Testis (tissue), 5 donors: ENCODE measurements at places on chromosomes 3 and 15. TPM values are rescaled to one million over a fixed set of nuclear protein-coding genes. Genes with fewer than 3 reads are reported as not detected.

- no peaks in the 10 kb centered on the region for H3K36me3 ChIP-seq
- no peak overlapping the region for H3K4me3 ChIP-seq
- no peak overlapping the region for H3K27ac ChIP-seq
- H3K4me1 ChIP-seq = no peaks in the 10 kb centered on the region
- no peaks in the 10 kb centered on the region for H3K27me3 ChIP-seq
Measured at GRCh38 chr3:108907194-108907593, 46.5 kb downstream of the GUCA1C start.

GRCh38 chr3:61154457-61155198 lies 96.6 kb downstream of the FHIT start:
- no peaks in the 10 kb centered on the region for H3K27me3 ChIP-seq
- H3K27ac ChIP-seq = no peak overlapping the region
- H3K4me3 ChIP-seq = no peak overlapping the region
- no peaks in the 10 kb centered on the region for H3K36me3 ChIP-seq
- DNase-seq = peak; percentile 39

- H3K4me1 ChIP-seq = no peaks in the 10 kb centered on the region
- H3K4me3 ChIP-seq = no peak overlapping the region
- no peaks in the 10 kb centered on the region for H3K36me3 ChIP-seq
- no peak overlapping the region for H3K27ac ChIP-seq
- no peak for DNase-seq
Measured at GRCh38 chr15:77865701-77866100, 211.8 kb downstream of the TBC1D2B start.

GRCh38 chr3:11755276-11755675 lies 91.4 kb downstream of the TAMM41 start:
- peak overlapping the region; percentile 50 for H3K27ac ChIP-seq
- no peaks in the 10 kb centered on the region for H3K27me3 ChIP-seq
- H3K36me3 ChIP-seq = no peaks in the 10 kb centered on the region
- DNase-seq = peak; percentile 48
- peaks cover 12% of the 10 kb centered on the region for H3K4me1 ChIP-seq

GRCh38 chr3:70042641-70043040 lies 43.1 kb downstream of the SAMMSON start:
- H3K27ac ChIP-seq = no peak overlapping the region
- no peak overlapping the region for H3K4me3 ChIP-seq
- no peak for DNase-seq
- H3K27me3 ChIP-seq = no peaks in the 10 kb centered on the region
- H3K4me1 ChIP-seq = no peaks in the 10 kb centered on the region
- no peaks in the 10 kb centered on the region for H3K36me3 ChIP-seq

DNA sequence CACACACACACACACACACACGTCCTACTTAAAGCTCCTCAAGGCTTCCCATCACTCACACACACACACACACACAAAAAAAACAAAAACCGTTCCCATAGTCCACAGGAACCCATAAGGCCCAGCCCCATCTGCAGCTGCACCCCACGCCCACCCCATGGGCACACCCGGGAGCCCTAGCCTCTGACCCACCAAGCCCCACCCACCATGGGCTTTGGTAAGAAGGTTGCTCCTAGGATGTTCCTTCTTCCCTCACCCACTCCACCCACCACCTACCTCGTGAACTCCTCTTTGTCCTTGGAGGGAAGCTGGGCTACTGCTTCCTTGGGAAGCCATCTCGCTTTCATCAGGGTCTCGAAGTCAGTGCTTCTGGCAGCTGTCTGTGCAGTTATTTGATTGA lies 115.1 kb downstream of the TPRA1 start:
- H3K4me1 ChIP-seq = peaks cover 4% of the 10 kb centered on the region
- DNase-seq = no peak
- no peak overlapping the region for H3K4me3 ChIP-seq
- no peaks in the 10 kb centered on the region for H3K36me3 ChIP-seq
- H3K27ac ChIP-seq = no peak overlapping the region

DNA sequence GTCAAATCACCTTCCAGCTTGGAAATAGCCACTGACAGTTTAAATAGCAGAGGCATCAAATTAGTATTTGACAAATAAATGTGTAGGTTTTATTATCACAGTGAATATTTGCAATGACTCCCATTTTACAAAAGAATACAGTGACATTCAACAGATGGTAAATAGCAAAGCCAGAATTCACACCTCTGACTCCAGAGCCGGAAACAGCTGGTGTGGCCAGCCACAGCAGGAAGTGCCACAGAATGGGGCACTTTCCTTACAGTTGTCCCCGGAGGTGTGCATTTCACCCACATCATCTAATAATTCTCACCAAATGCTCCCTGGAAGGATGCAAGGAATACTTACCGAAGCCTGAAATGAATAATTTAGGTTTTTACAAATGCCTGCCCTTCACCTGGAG lies 295.7 kb upstream of the WNT5A start:
- no peaks in the 10 kb centered on the region for H3K27me3 ChIP-seq
- H3K36me3 ChIP-seq = no peaks in the 10 kb centered on the region
- DNase-seq = no peak
- H3K27ac ChIP-seq = no peak overlapping the region
- H3K4me1 ChIP-seq = no peaks in the 10 kb centered on the region
- H3K4me3 ChIP-seq = no peak overlapping the region

GRCh38 chr15:86384186-86384585 lies 304.5 kb downstream of the AGBL1 start:
- no peak overlapping the region for H3K4me3 ChIP-seq
- no peak for DNase-seq
- no peak overlapping the region for H3K27ac ChIP-seq
- no peaks in the 10 kb centered on the region for H3K27me3 ChIP-seq
- no peaks in the 10 kb centered on the region for H3K36me3 ChIP-seq

DNA sequence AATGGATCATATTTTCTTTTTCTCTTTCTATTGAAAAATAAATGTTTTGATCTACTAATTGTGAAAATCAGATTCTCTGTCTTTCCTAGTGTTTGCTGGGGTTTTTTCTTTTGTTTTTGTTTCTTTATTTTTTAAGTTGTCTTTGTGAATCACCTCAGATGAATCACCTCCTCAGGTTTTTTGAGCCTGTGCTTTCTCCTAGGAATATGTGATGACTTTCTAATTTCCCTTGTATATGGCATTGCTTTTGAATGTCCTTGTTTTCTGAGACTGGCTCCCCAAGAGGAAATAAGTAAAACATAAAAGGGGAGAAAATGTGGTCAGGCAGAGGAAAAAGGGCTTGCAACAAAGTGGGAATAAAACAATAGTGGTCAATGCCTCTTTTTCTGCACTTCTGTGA lies 750.0 kb downstream of the ZPLD1 start:
- H3K4me1 ChIP-seq = no peaks in the 10 kb centered on the region
- H3K27me3 ChIP-seq = no peaks in the 10 kb centered on the region
- DNase-seq = no peak
- H3K27ac ChIP-seq = no peak overlapping the region
- no peak overlapping the region for H3K4me3 ChIP-seq

- H3K27ac ChIP-seq = no peak overlapping the region
- H3K4me1 ChIP-seq = peaks cover 3% of the 10 kb centered on the region
- no peak overlapping the region for H3K4me3 ChIP-seq
- no peaks in the 10 kb centered on the region for H3K36me3 ChIP-seq
- DNase-seq = no peak
Measured at GRCh38 chr3:197422506-197422905, 124.1 kb upstream of the DLG1 start.

DNA sequence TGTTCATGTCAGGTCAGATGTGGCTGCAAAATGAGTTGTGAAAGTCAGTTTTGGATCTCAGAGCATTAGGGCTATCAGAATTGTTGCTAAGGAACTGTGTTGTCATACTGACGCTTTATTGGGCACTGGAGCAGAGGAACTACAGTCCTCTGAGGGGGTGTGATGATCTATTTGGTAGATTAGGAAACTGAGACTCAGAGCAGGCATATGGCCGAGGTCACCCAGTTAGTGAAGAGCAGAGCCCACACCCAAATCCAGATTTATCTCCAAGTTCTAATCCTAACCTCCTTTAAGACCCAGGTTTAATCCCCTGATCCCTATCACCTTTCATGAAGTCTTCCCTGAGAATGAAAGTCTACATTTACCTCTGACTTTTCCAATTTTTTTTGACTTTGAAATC lies 25.6 kb upstream of the GLCE start:
- H3K4me3 ChIP-seq = no peak overlapping the region
- no peaks in the 10 kb centered on the region for H3K4me1 ChIP-seq
- H3K27me3 ChIP-seq = no peaks in the 10 kb centered on the region
- no peaks in the 10 kb centered on the region for H3K36me3 ChIP-seq
- no peak for DNase-seq

DNA sequence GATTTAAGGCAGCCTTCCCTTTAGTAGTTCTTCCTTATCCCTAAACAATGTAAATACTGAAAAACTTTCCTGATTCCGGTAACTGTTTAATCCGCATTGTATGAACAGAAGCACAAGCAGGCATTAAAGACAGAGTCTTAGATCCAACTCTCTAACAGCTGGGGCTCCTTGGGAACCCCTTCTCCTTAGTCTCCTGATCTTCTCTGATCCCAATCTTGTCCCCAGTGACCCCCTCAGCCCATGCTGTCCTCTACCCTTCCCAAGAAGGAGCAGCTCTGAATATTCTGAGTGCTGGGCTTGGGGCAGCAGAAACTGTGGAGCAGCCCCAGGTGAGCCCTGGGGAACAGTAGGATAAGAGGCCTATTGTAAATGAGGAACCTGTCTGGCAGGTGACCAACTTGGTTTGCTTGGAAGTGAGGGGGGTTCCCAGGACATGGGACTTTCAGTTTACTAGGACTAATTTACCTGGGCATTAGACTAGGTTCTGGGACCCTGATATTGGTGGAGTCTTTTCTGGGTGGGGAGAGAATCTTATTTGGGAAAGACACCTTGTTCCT lies 13.0 kb upstream of the SLC30A4 start:
- no peak overlapping the region for H3K27ac ChIP-seq
- H3K36me3 ChIP-seq = no peaks in the 10 kb centered on the region
- no peak for DNase-seq
- H3K27me3 ChIP-seq = no peaks in the 10 kb centered on the region

GRCh38 chr15:86295511-86295910 lies 215.8 kb downstream of the AGBL1 start:
- H3K27me3 ChIP-seq = no peaks in the 10 kb centered on the region
- H3K27ac ChIP-seq = no peak overlapping the region
- no peaks in the 10 kb centered on the region for H3K36me3 ChIP-seq
- no peak for DNase-seq
- no peaks in the 10 kb centered on the region for H3K4me1 ChIP-seq
- H3K4me3 ChIP-seq = no peak overlapping the region

GRCh38 chr15:33405096-33405495 lies 94.3 kb downstream of the RYR3 start:
- no peaks in the 10 kb centered on the region for H3K27me3 ChIP-seq
- H3K4me1 ChIP-seq = no peaks in the 10 kb centered on the region
- H3K36me3 ChIP-seq = no peaks in the 10 kb centered on the region
- no peak for DNase-seq

- no peaks in the 10 kb centered on the region for H3K27me3 ChIP-seq
- no peaks in the 10 kb centered on the region for H3K4me1 ChIP-seq
- no peak for DNase-seq
- H3K36me3 ChIP-seq = no peaks in the 10 kb centered on the region
- H3K4me3 ChIP-seq = no peak overlapping the region
Measured at GRCh38 chr3:181486141-181486885, 225.4 kb upstream of the SOX2 start.

- H3K4me3 ChIP-seq = no peak overlapping the region
- H3K36me3 ChIP-seq = no peaks in the 10 kb centered on the region
- H3K27me3 ChIP-seq = no peaks in the 10 kb centered on the region
- peak overlapping the region; percentile 87 for H3K27ac ChIP-seq
Measured at GRCh38 chr3:37997791-37998370, 7.3 kb downstream of the VILL start.

DNA sequence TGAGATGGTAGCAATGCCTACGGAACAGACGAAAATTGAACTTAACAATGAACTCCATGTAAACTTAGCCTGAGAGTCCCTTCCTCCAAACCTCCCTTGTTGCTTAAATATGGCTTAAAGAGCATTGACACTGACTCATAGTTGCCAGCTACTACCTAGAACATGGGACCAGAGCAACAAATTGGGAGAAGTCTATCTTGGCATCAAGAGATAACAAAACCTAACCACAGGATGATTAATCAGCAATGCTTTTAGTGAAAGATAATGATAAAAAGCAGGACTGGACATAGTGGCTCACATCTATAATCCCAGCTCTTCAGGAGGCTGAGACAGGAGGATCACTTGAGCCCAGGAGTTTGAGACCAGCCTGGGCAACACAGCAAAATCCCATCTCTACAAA lies 117.8 kb upstream of the MNS1 start:
- no peaks in the 10 kb centered on the region for H3K36me3 ChIP-seq
- H3K27me3 ChIP-seq = no peaks in the 10 kb centered on the region
- H3K4me3 ChIP-seq = no peak overlapping the region
- no peak for DNase-seq

DNA sequence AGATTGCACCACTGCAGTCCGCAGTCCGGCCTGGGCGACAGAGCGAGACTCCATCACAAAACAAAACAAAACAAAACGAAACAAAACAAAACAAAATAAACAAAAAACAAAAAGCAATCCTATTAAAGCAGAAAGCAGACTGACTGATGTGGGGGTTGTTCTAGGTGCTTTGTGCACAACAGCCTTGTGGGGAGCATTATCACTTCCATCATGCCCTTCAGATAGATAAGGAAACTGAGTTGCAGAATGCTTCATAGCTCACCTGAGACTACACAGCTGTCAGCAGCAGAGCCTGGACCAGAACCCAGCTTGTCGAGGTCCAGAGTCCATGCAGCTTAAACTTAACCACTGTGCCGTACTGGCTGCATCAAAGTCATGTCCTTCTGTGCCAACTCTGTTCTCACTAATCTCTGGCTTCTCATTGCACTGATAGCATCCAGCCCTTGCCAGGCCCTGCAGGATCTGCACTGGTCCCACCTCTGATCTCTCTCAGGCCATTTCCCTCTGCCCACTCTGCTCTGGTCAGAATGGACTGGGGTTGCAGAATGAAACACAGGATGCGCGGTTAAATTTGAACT lies 47.6 kb upstream of the MRPS22 start:
- no peak for DNase-seq
- no peak overlapping the region for H3K4me3 ChIP-seq
- no peak overlapping the region for H3K27ac ChIP-seq
- H3K4me1 ChIP-seq = no peaks in the 10 kb centered on the region
- H3K36me3 ChIP-seq = no peaks in the 10 kb centered on the region

GRCh38 chr3:133956982-133957381 lies 61.3 kb upstream of the RAB6B start:
- no peaks in the 10 kb centered on the region for H3K36me3 ChIP-seq
- H3K27me3 ChIP-seq = no peaks in the 10 kb centered on the region
- DNase-seq = no peak
- H3K4me3 ChIP-seq = no peak overlapping the region
- no peak overlapping the region for H3K27ac ChIP-seq

- H3K27ac ChIP-seq = no peak overlapping the region
- no peaks in the 10 kb centered on the region for H3K36me3 ChIP-seq
- H3K27me3 ChIP-seq = no peaks in the 10 kb centered on the region
- H3K4me1 ChIP-seq = no peaks in the 10 kb centered on the region
Measured at GRCh38 chr3:120029749-120030148, 64.5 kb downstream of the GSK3B start.

The C3orf18 gene
- 21.0 TPM for total RNA-seq

The GOLGA8R gene
- total RNA-seq = 24.6 TPM

The MESP2 gene
- total RNA-seq = 2.9 TPM

The DOCK3 gene
- 11.2 TPM for total RNA-seq

The RTF1 gene
- total RNA-seq = 82.7 TPM

The MESP1 gene
- 6.0 TPM for total RNA-seq

The DZIP1L gene
- total RNA-seq = 24.6 TPM

The PLA2G4D gene
- 0.43 TPM for total RNA-seq

The MST1 gene
- 60.3 TPM for total RNA-seq

The SAMMSON gene
- 3.5 TPM for total RNA-seq
